ENCODE measurements at places on chromosomes 3 and 15.

DNA sequence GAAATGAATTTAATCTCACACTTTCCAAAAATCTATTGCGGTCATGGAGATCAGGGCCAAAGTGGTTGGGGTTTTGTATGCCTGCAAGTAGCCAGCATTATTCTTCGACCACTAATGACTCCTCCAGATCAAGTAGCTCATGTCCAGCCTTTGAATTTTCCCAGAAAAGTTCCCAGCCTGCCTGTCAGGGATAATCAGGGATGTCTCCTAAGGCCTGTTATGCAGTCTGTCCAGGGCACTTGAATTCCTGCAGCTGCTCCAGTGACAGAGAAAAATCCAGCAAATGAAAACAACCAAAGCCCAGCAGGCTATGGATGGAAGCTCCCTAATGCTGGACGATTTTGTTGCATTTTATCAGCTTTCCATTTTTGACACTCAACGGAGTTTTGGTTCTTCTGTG, 215.4 kb downstream of the ADAMTSL3 start:
- no peak for DNase-seq

GRCh38 chr3:189995129-189995528, 125.6 kb downstream of the P3H2 start:
- DNase-seq: no peak

DNA sequence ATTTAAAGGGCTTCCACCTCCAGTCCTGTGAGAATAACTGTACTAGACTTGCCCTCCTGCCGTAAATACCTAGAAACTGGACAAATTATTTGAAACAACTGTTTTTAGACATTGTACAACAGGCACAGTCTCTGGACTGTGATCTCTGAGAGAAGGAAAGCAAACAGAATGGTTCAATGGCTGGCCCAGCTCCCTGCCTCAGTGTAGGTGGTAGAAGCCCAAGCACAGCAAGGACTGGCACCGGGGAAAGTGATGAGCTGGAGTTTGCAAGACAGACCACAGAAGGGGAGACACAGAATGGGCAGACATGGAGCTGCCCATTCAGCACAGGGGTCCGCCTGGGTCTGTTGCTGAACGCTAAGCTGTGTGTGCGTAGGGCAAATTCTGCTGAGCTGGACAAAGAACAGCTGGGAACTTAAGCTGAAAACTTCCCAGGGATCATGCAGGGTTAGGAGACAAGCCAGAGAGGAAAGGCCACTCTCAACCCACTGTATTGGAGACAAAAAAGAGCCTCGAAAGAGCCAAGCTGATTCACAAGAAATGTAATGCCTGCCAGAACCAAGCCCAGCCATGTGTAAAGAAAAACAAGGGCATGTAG, 52.6 kb upstream of the SEC61A1 start:
- no peak for DNase-seq

- no peak for DNase-seq
Measured at GRCh38 chr15:78637776-78638435, 3.1 kb downstream of the CHRNB4 start.

GRCh38 chr3:122530164-122530563, 15.4 kb upstream of the KPNA1 start:
- no peak for DNase-seq
